Activated T-helper 2 cell treated with anti-CD3 and anti-CD28 coated beads, Interferon-gamma antibody, Interleukin-2, Interleukin-4, amounts not matched to agents 10 μg/mL and 5 μg/mL and 100 μg/mL, durations not matched to agents 14 hours and 24 hours and 36 hours (primary cell): ENCODE measurements at places on chromosomes 12 and 14. TPM values are rescaled to one million over a fixed set of nuclear protein-coding genes. Genes with fewer than 3 reads are reported as not detected.

DNA sequence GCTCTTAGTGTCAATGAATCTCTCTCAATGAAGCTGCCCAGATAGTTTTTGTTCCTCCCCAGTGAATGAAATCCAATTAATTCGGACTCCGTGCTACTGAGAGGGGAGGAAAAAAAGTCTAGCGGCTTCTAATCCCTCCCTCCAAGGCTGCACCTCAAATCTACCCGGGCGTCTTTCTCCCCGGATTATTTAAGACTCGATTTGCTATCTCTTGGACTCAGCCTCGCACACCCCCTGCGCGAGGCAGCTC lies 134 bp downstream of the DUSP6 start:
- no peak for DNase-seq

SYNDIG1L gene
- not detected in 2 replicates for total RNA-seq

RNU7-1 gene
- not detected in 2 replicates for total RNA-seq

MDGA2 gene
- total RNA-seq = not detected in 2 replicates

SOAT2 gene
- total RNA-seq = not detected in 2 replicates

BORCS5 gene
- 41.8 and 45.9 TPM in 2 replicates for total RNA-seq

CAPZA3 gene
- total RNA-seq = not detected in 2 replicates

DNA sequence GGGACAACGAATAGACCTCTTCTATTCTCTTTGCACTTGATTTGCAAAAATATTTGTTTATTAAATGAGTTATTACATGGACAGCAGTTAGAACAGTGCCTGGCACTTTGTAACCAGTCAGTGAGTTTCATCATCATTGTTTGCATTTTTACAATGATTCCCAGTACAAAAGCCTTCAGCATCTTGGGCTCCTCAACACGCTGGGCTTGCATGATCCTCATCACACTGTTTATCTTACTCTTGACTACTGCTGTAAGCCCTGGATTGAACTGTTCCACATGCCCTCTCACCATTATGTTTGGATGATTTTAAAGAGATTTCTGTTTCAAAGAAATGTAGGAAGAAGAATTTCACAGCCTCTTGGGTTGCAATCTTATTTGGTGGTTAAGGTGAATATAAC lies 204.3 kb downstream of the PELI2 start:
- DNase-seq = no peak

INHBE gene
- total RNA-seq = 0.25 and 0.39 TPM in 2 replicates

- DNase-seq = no peak
Observed at GRCh38 chr12:111037047-111037446, 116.7 kb upstream of the MYL2 start.

GRCh38 chr14:67680121-67680602 lies 5.7 kb upstream of the VTI1B start:
- peak; percentile 34 for DNase-seq

MIP gene
- not detected in 2 replicates for total RNA-seq

- no peak for DNase-seq
Observed at GRCh38 chr14:53902307-53902706, 54.3 kb downstream of the BMP4 start.

MAP1LC3B2 gene
- total RNA-seq = 0.37 and 0.60 TPM in 2 replicates

GRCh38 chr14:77988970-77989369 lies 181.2 kb upstream of the NRXN3 start:
- DNase-seq = no peak

DNA sequence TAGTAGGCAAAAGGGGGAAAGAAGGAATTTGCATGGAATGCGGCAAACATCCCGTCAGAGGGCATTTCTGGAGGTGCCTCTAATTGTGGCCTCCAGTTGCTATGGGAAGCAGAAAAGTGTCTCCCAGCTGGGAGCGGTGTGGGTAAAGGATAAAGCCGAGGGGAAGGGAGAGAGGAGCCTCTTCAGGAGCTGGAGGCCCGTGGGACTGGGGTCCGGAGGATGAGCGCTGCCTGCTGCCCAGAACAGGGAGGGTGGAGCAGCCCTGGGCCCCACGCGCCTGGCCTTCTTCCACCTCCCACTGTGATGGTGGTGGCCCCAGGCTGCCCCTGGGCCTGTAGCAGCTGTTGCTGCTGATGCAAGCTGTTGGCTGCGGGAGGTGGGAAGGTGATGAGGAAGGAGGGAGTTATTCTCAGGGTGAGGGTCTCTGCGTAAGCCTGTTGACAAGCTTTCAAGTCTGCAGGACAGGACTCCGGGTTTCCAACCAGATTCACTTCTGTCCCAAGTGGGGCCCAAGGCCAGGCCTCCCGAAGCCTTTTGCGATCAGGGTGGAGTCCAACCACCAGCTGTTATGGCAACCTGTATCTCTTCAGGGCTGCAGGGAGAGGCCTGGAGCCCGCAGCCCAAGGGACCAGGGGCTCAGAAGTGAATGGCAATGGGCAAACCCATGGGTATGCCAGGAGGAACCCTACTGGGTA lies 19.1 kb upstream of the PGF start:
- DNase-seq = no peak

DNA sequence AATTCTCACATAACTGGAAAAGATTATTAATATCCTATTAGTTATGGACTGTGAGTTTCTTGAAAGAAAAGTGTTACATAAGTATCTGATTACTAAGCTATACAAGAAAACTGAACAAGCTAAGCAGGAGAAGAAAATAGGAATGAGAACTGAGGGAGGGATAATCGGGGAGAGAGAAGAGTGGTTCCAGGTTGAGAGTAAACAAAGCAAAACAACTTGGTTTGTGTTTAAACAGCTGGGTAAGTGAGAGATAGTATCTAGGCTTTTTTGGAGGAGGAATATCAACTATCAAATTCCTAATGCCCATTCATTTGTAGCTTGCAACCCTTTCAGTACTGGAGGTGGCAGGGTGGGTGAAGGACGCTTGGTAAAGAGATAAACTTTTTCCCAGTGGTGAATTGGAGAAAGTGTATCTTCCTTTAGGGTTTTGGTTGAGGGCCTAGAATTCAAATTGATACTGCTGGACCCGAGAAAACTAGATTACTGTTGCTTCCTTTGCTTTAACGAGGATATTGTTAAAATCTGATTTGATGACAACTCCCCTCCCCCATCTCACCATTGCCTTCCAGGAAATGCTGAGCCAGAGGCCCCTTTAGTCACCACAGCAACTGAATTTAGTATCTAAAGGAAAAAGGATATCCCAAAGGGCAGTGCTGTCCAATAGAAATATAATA lies 2.0 kb upstream of the SLC2A3 start:
- DNase-seq = no peak

GRCh38 chr12:119691202-119691810 lies 23.4 kb downstream of the PRKAB1 start:
- no peak for DNase-seq

- no peak for DNase-seq
Observed at GRCh38 chr14:87566991-87567390, 426.0 kb downstream of the GALC start.

DNA sequence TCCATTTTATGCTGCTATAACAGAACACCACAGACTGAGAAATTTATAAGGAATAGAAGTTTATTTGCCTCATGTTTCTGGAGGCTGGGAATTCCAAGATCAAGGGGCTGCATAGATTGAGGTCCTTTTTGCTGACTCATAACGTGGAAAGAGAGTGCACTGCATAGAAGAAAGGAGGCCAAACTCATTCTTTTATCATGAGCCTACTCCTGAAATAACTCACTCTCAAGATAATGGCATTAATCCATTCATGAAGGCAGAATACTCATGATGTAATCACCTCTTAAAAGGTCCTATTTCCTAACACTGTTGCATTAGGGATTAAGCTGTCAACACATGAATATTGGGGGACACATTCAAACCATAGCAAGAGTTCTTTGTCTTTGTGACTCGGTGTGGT lies 60.0 kb upstream of the FBXO33 start:
- no peak for DNase-seq

CPM gene
- 48.1 and 49.7 TPM in 2 replicates for total RNA-seq

GRCh38 chr14:76714470-76714869 lies 46.8 kb upstream of the VASH1 start:
- DNase-seq = no peak

- peak; percentile 37 for DNase-seq
Observed at GRCh38 chr14:99628887-99629618, 15.9 kb upstream of the HHIPL1 start.

SERPINA12 gene
- not detected in 2 replicates for total RNA-seq

- DNase-seq = no peak
Observed at GRCh38 chr14:101559624-101560533, 1.4 kb upstream of the DIO3 start.

- no peak for DNase-seq
Observed at GRCh38 chr12:118325081-118325480, 47.6 kb downstream of the TAOK3 start.

KRT82 gene
- total RNA-seq = not detected in 2 replicates

- no peak for DNase-seq
Observed at GRCh38 chr12:7021956-7022355, 3.7 kb upstream of the LPCAT3 start.

- DNase-seq = no peak
Observed at GRCh38 chr14:95683793-95684192, 2.4 kb upstream of the TCL1B start.

HSPA2 gene
- total RNA-seq = 6.6 and 7.1 TPM in 2 replicates

- DNase-seq = no peak
Observed at GRCh38 chr14:95679998-95680735, 6.1 kb upstream of the TCL1B start.

- DNase-seq = no peak
Observed at GRCh38 chr14:106787626-106788025, 1261.2 kb downstream of the TMEM121 start.

RESF1 gene
- 41.9 and 43.2 TPM in 2 replicates for total RNA-seq

DNA sequence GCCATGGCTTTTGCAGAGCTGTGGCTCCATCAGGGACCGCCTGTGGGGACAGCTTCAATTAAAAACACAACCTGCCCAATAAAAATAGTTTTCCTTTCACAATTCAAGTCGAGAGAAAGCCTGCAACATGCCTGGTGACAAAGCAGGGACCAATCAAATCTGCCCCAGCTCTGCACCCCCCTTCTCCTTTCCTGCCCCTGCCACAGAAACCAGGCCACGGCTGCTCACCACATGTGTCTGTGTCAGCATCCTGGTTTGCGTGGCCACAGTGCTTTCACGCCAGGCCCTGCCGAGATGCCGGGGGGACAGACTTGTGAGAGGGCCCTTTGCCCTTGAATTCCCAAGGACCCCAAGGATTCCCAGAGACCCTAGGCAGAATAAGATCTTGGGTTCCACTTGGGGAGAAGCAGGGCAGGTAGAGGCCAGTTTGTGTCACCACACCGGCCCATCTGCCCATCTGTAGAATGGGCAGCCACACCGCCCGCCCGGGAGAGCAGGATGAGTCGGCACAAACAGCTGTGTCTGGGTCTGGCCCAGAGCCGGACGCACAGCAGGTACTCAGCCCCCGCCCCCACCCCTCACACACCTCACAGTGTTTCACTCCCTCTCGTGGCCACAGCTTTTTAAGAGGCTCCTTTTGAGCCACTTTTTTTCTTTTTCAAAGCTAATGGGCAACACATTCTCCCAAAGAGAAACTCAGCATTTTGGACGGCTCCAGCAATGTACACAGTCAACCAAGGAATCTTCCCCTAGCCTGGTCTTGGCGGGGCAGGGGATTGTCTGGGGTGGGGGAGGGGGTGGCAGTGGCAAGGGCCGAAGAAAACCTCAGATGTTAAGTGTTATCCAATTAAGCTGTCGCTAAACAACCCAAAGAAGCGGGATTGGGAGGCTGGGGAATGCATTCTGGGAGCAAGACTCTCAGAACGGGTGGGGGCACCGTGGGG lies 41.5 kb downstream of the BCL11B start:
- DNase-seq = peak; percentile 82

DNA sequence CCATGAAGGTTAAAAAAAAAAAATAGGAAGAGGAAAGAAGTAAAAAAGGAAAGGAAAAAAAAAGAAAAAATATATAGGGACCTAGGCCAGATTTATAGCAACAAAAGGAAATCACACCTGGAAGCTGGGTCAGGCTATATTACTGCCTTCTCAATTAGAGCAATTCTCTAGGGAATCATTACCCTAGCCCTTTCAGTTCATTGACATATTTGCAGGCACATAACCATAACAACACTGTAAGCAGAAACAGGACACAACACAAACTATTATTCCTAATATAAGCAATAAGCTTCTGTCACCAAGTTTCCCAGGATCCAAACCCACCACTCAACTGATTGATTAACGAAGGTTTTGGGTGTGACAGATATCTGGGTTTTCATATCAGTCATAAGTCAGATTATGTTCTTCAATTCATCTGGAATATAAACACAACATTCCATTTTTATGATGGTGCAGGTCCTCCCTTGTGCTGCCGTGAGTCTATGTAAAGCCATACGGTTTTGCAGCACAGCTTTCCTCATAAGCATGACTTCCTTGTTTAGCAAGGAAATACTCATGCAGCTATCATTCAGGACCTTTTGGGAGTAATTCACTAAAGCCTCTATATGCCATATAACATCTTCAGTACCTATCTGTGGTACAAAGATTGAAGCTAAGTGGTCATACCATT lies 4.2 kb downstream of the PCNX4 start:
- no peak for DNase-seq

DLGAP5 gene
- 41.9 and 46.0 TPM in 2 replicates for total RNA-seq

GRCh38 chr12:608921-609320 lies 54.3 kb downstream of the NINJ2 start:
- no peak for DNase-seq

DNA sequence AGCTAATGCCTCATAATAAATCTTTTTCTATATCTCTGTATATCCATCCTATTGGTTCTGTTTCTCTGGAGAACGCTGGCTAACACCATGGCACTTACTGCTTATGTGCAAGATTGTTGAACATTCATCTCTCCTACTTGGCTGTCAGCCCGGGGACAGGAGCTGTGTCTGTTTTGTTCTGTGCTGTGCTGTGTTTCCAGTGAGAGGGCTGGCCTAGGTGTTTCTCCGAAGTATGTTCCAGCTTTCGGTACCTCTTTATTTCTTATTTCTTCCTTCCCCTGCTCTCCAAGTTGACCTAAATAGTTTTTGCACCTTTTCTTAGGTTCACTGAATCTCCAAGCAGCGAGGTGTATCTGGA lies 18.8 kb upstream of the NR4A1 start:
- no peak for DNase-seq

DNA sequence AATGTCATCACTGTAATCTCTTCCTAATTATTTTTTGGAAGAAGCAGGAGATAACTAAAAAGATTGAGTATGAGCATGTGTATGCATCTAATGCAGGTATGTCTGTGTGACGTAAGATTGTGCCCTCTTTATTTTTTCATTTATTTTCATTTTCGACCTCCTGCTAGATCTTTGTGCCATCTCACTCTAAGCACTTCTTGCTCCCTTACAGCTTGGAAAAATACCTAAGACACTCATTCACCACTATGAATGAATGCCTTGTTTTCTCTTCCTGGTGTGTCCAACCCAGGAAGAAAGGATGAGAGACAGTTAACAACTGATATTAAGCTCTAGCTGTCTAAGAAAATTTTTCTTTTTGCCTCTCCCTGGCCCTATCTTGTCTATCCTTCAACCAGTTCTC lies 76.8 kb upstream of the CISTR start:
- DNase-seq = no peak

- DNase-seq = no peak
Observed at GRCh38 chr14:40393143-40393542, 960.9 kb upstream of the FBXO33 start.

DLK1 gene
- not detected in 2 replicates for total RNA-seq

DNA sequence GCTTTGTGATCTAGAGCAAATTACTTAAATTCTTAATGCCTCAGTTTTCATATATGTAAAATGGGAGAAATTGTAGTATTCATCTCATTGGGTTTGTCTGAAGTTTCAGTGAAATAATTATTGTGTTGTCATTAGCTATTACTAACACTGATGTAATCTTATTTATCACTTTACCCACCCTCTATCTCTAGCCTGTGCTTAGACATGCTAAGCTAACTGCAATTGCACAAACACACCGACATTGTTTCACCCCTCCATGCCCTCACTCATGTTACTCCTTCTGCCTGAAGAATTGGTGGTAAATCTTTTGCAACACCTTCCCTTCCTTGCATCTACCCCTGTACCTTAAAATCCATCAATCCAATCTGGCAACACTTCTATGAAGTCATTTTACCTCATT lies 241.6 kb downstream of the BCAT1 start:
- no peak for DNase-seq

- no peak for DNase-seq
Observed at GRCh38 chr14:89427426-89428172, 10.6 kb upstream of the FOXN3 start.
